ENCODE measurements at places on chromosomes 11 and 22.

GRCh38 chr11:48011798-48012391 is 31.5 kb downstream of the PTPRJ start:
- no peak for DNase-seq

GRCh38 chr22:44639891-44640617 is 62.0 kb upstream of the PRR5 start:
- DNase-seq = no peak

GRCh38 chr11:34620820-34621792 is at the start of gene EHF:
EHF (plus strand) TSS chr11:34621093; CDS start chr11:34642631, 21,538 bp downstream.
- DNase-seq = no peak

GRCh38 chr22:34950489-34950888 is 115.5 kb upstream of the ISX start:
- DNase-seq = peak; percentile 57

GRCh38 chr22:44712962-44713361 is 11.0 kb downstream of the PRR5 start:
- DNase-seq = no peak

DNA sequence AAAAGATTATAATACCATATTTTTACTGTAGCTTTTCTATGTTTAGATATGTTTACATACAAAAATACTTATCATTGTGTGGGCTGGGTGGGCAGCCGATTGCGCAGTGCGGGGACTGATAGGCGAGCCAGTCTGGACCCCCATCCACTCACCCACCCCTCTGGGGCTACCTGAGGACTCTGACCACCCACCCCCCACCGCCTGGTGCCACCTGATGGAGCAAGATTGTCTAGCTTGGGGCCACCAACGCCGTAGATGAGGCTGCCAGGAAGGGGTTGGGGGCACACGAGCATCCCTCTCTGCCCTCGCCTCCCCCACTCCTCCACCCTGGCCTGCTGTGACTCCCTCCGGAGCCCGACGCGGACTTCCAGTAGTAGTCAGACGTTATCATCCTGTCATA is 32.4 kb downstream of the MIF start:
- DNase-seq = no peak

- DNase-seq = no peak
Observed at GRCh38 chr11:61023086-61023965, 51.8 kb downstream of the CD6 start.

DNA sequence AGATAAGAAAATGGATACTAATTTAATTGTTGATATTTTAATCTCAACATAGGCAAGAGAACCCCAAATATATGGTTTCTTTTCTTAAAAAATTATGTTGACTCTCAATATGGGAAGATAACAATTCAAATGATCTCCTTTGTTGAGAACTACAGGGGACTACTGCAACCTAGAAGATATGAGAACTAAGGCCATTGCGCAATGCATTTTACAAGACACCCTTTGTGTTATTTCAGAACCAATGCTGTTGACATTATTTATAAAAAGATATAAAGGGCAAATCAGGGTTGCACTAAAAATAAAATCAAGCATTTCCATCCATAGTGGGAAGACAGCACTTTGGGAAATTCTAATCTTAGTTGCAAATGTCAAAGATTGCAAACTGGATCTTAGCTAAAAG is 322.3 kb downstream of the SOX6 start:
- no peak for DNase-seq

DNA sequence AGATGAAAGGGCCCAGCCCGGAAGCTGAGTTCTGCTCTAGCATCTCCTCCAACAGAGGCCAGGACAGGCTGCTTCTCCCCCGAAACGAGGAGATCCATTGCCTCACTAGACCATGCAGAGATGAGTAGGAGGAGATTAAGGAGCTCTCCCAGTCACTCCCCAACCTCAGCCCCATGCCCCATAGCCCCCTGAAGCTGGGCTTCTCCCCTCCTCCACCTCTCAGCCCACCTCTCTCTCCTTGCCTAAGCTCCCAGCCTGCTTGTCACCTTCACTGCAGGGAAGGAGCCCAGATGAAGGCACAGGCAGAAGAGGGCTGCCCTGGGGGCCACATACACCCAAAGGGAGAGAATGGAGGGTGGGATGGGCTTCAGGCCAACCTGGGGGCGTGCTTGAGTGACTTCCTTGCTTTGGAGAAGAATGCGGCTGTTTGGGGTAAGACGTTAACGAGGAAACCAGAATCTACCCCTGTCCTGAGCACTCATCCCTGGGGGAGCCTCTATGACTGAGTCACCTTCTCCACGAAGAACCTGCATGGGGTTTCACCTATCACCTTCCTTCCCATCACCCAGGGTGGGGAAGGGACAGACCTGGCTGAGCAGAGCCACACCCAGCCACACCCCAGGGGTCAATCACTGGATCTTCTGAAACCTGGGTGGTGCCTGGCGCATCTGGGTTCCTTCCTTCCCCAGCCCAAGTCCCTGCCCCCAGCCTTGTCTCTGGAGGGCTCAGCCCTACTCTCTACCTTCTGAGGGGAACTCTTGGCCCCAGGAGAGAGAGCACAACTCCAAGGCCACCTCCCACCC is 11.6 kb upstream of the GNAZ start:
- DNase-seq = no peak

DNA sequence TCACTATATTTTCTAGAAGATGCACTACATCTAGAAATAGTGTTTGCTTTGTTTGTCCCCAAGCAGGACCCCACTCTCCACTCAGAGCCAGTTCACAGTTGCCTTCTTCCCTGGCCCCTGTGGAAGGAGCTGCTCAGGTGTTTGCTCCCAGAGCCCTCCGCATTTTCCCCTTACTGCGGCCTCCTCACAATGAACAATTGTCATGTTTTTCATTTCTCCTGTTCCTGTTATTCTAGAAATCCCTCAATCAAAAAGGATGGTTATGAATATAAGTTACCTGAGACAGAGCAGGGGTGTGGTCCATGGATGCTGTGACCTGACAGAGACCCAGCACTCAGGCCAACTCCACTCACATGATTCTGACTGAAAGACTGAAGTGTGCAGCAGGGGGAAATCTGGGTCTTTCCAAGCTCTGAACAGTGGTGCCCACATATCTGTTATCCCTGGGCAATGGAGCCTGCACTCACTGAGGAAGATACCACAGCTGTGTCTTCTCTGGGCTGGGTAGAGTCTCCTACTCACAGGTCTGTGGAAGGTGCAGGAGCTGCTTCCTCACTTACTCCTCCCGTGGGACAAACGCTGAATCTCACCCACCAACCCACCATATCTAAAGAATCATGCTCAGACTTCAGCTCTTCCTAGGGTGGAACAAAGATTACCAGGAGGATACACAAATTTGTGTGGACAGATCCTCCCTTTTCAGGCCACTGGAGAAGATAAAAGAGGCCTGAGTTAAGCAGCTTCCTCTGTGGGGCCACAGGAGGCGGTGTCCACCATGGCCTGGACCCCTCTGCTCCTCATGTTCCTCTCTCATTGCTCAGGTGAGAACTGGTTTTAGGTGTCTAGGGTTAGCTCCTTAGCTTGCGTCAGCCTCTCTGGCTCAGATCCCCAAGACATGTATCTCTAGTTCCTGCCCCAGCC is 87.1 kb upstream of the TOP3B start:
- no peak for DNase-seq

GRCh38 chr11:11409224-11409623 is 56.2 kb upstream of the CSNK2A3 start:
- no peak for DNase-seq

- no peak for DNase-seq
Observed at GRCh38 chr11:100525635-100526034, 161.5 kb upstream of the ARHGAP42 start.

GRCh38 chr22:30021338-30021737 is 58.9 kb upstream of the HORMAD2 start:
- DNase-seq = no peak

DNA sequence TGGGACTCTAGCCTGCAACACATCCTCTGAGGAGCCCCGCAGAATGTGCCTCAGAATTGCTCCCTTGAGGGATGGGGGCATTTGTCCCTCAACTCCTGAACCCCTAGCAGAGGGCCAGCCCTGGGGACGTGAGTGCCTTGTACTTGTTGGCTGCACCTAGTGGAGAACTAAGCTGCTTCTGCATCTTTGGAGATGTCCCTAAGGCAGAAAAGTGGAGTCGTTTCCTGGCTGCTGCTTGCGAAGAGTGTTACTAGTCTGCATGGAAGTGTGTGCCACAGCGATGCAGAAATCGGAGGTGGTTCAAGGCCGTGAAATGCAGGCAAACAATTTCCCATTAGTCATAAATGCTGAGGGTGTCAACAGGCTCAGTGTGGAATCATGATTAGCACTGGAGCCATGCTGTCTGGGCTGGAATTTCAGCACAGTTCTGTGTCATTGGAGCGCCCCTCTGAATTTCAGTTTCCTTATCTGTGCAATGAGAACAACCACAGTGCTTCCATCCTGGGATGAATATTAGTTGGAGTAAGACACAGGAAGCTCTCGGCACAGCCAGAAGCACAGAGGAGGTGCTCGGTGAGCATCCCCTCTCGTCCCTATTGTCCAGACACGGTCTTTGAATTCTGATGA is 56.5 kb downstream of the MIAT start:
- no peak for DNase-seq

GRCh38 chr11:19405966-19406365 is 165.2 kb upstream of the E2F8 start:
- DNase-seq = no peak

- DNase-seq = no peak
Observed at GRCh38 chr11:95762534-95762933, 27.0 kb downstream of the FAM76B start.

GRCh38 chr11:116217006-116217405 is 555.8 kb downstream of the BUD13 start:
- no peak for DNase-seq

- DNase-seq = no peak
Observed at GRCh38 chr11:36356201-36356600, 60.1 kb downstream of the PRR5L start.

DNA sequence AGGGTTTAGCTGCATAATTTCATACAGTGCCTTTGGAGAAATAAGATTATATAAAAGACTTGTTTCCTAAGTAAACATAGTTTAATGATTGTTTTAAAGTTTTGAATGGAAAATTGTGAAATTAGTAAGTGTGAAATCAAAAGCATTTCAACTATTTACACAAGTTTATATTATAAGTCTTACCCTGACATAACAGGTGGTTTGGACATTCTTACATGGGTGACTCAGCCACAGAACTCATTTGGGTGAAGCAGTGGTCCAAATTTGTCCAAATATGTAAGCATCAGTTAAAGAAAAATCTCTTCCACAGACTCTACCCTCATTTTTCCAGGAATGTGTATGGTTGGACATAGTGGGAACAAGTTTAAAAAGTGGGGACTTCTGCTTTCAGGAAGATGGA is 68.0 kb downstream of the USP47 start:
- DNase-seq = no peak

DNA sequence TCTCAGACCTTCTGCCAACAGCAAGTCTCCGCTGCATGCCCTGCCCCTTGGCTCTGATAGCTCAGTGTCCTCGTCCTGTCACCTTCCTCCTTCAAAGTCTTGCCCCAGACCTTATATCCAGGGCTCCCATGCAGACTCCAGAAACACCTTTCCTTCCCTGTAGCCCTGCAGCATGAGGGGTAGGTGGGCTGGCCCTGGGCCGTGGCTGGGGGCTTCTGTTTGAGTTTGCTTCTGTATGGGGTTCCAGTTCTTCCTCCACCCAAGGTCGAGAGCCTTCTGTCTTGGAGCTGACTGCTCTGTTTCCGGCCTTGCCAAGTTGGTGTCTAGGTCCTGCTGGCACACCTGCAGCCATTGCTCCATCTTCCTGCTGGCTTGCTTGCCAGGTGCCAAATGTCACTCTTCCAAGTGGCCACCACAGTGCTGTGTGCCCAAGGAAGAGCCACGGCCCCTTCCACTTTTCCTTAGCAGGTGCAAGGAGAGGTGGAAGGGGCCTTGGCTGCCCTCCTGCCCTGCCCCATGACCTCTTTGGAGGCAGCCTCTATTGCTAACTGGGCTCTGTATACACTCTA is 74.8 kb upstream of the NECTIN1 start:
- DNase-seq = no peak

GRCh38 chr22:48642550-48642949 is 1185.1 kb downstream of the BRD1 start:
- no peak for DNase-seq

DNA sequence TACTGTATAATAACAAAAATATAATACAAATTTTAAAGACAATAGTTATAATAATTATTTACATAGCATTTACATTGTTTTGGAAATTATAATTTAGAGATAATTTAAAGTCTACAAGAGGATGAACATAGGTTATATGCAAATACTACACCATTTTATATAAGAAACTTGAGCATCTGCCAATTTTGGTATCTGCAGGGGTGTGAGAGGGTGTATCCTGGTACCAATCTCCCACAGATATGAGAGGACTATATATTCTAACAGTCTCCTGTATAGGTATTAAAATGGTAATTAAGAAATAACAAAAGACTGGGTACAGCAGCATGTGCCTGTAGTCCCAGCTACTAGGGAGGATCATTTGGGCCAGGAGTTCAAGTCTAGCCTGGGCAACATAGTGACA is 134.4 kb downstream of the APOL5 start:
- no peak for DNase-seq

GRCh38 chr11:36469881-36470802 is 39.9 kb downstream of the TRAF6 start:
- no peak for DNase-seq

DNA sequence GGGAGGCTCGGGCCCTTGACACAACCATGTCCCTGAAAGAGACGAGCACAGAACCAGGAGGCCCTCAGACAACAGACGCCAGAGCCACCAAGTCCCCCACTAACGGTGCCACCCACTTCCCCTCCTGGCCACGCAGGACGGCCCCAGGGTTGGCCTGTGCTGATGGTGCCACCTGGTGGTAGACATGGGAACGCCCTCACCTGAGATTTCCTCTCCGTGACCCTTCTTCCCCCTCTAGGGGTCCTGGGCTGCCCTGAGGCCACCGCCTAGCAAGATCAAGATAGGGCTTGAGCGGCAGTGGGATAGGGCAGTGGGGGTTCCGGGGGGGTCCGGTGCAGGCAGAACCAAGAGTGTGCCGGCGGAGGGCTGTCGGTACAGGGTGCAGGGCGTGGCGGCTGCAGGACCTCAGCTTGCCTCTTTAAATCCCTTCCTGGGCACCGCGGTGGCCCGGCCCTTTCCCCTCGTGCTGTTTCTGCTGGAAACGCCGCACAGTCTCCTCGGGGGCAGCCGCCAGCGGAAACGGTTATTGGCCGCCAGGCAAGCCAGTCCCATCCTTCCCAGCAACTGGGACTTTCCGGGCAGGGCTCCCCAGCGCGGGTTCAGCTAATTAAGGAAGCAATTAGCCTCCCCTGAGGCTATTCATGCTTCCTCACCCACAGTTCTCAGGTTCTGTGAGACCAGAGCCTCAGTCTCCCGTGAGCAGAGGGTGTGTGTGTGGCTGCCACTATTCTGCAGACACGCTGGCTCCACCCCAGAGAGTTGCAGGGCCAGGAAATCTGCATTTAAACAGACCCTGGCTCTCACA is 5.5 kb upstream of the NFAM1 start:
- peak; percentile 54 for DNase-seq

GRCh38 chr11:118908901-118909618 is 16.7 kb downstream of the BCL9L start:
- peak; percentile 92 for DNase-seq

GRCh38 chr11:119307219-119307618 is 9.7 kb downstream of the MCAM start:
- DNase-seq = no peak
